ENCODE measurements at places on chromosomes 7 and 10.

DNA sequence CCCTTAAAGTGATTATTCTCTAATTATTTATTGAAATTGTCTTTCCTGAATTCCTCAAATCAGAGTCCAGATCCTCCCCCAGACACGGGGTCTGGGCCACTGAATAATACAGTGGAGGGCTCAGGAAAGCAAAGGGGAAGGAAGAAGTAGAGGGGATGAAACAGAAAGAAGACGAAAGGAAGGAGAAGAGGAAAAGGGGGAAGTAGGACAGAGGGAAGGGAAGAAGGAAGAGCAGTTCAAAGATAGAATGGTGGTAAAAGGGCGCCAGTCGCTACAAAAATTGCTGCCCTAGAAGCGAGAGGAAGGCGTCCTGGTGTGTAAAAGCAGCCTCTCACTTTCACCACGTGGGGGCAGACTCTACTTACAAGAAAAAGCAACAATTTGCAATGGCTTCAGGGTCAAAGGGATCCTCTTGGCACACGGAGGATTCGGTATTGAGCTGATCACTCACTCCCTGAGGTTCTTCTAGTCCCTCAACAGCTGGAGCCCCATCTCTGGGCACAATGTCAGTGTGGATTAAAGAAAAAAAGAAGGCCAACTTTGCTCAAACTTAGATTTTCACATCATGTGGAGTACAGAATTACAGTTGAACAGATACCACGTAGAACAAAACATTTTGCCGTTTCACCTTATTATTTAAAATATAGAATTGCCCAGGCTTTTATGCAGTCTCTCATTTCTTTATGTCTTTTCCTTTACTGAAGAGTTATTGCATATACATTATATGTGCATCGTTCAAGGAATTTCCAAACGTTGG, 31.4 kb upstream of the NPVF start:
- peak; percentile 73 for DNase-seq

DNA sequence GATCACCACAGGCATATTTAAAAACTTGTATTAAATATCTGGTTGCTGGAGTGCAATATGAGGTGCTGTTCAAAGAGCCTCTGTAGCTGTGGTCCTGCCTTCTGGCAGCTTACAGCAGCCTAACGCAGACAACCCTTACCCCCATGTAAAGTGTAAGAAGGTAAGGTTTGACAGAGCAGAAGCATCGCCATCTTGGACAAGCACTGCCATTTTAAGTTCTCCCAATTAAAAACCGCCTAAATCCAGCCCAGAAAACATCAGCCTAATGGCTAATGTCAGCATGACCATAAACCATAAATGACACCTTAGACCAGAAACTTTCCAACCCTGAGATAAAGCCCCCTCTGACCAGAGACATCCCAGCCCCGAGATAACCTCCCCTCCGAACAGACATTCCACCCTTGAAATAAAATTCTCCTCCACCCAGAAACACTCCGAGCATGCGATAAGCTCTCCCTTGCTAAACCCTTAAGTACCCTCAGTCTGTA, 5.3 kb upstream of the OIT3 start:
- DNase-seq: no peak

DNA sequence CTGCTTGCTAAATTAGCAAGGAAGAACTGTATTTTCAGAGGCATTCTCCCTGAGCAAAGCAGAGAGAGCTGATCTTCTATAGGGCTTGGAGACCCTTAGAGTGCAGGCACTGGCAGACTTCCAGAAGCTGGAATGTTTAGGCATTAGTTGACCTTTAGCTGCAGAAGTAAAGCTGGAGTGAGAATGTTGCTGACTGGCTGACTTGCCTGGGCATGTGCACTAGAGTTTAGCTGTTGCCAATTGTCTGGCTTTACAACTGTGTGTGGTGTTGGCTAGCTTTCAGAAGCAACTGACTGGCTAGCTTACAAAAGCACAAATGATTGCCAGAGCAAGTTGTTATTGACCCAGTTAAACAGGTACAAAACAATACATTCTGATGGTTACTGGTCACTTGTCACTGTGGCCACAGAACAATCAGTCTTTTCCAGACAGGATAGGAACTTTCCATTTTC, 25.1 kb downstream of the FAM13C start:
- DNase-seq: no peak

GRCh38 chr7:116551692-116552091, 26.9 kb downstream of the CAV1 start:
- DNase-seq: no peak

DNA sequence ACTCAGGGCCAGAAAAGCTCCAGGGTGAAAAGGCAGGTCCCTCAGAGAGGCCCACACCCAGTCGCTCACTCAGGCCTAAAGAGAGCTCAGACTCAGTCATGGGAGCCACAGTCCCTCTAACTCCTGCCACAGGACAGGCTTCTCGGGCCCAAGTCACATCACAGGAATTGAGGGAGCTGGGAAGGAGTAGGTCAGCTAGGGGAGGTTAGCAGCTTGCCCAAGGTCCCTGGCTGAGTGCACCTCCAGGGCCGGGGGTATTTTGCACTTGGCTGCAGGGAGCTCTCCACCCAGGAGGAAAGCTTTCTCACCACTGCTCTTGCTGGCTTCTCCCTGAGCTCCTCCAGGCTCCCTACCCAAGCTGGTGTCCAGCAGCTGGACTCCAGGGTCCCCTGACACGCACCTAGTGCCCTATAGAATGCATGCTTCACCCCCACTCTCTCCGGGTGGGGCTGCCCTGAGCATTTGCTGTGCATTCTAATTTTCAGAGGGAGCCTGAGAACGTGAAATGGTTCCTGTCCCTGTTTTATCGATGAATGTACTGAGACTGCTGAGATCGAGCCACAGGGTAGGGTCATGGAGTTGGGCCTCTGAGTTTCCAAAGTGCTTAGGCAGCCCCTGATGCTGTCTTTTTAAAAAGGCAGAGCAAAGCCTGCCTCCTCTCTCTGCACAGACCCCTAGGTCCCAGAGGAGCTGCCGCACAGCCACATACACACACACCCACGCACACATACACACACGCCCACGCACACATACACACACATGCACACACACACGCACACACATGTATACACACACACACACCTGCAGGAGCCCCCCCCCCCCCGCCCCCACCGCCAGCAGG, 37.9 kb upstream of the RET start:
- DNase-seq: no peak

GRCh38 chr7:3399858-3400257, 98.8 kb downstream of the SDK1 start:
- DNase-seq: no peak

DNA sequence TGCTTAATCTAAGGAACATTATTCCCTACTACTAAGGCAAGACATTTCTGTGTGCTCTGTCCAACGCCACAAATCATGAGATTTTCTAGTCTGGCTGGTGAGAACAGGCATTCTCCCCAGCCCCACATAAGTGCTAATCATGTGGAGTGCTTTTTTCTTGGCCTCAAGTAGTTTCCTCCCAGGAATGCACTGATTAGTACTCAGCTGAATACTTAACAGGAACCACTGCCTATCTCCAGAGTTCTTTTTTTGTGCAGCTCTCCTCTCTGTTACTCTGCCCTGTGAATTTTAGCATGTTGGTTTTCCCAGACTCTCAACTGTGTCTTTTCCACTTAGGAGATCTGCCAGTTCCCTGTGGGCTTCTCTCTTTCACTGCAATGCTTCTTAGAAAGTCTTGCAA, 1098.5 kb upstream of the LRRTM3 start:
- DNase-seq: no peak

DNA sequence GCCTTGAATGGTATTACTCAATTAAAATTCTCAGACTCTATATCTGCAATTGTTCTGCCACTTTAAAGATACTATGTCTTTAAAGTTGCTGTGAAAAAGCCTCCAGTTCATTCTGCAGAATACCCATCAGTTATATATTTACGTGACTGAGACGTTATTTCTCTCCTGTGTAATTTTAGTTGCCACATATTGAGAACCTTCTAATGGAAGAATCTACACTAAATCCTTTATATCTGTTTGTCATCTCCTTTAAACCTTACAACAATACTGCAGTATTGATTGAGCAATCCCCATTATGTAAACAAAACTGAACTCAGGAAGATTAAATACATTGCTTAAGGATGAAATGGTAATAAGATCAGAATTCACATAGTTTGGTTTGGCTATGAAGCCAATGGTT, 30.0 kb downstream of the GPR141 start:
- DNase-seq: no peak

- no peak for DNase-seq
Observed at GRCh38 chr7:7921830-7922229, 46.8 kb upstream of the GLCCI1 start.

GRCh38 chr10:57692255-57692980, 575.3 kb downstream of the IPMK start:
- DNase-seq: no peak

DNA sequence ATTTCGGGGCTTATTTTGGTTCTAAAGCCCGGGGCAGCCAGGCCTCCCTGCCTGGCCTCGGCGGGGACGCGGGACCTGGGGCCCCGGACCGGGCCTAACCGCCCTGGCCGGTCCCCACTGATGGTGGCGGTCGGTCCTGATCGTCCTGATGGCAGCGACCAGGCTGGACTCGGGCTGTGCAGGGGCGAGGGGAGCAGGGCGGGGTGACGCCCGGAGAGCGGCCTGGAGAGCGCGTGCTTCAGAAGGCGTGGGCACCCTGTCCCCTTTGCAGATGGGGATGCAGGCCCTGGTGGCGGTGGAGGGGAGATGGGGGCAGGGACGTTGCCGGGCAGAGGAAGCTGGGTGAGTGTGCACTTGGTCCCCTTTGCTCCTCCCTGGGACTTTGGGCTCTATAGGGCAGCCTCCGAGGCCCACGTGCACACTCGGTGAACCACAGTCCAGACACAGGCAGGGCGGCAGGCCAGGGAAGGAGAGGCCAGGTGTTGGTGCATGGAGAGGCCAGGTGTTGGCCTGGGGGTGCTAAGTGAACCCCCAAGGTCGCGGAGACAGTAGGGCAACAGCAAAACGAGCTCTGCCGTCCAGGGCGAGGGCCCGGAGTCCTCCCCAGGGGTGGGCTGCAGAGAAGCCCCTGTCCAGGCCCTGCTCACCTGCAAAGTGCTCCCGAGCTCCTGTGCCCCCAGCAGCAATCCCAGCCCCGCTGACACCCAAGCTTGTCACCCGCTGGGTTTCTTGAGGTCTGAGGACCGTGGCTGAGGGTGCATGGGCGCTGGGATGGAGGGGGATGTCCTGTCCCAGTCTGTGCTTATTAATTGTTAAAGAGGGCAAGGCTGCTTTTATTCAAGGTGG, 42.4 kb upstream of the FAM20C start:
- DNase-seq: peak; percentile 12

DNA sequence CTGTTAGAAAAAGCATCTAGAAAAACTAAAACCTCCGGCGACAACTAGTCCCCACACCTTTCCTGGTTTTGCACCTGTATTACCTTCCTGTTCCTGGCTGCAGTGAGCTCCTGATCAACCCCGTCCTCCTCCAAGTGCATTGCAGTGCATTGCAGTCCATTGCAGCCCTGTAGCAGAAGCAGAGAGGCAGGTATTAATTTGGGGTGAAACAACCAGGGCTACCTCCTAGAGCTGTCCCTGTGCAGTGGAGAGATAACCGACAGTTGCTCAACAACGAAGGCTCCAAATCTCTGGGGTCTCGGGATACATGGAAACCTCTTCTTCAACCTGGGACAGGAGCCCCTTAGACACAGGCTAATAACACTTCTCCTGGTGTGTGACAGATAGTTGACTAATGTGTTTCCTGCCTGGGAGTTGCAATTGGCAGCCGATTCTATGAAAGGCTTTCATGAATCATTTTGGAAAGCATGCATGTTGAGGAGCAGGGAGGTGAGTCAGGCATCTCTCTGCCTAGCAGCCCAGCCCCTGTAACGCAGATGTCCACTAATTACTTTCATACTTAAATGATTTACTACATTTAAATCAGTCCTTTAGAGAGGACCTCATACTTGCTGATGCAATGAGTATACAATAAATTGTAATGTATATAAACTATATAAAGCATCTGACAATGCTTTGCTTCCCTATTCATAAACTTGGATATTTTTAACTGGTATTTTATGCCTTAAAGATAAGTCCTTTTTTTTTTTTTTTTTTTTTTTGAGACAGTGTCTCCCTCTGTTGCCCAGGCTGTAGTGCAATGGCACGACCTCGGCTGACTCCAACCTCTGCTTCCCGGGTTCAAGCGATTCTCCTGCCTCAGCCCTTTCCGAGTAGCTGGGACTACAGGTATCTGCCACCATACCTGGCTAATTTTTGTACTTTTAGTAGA, 59.0 kb downstream of the PRR15 start:
- DNase-seq: no peak

GRCh38 chr10:118642228-118642627, 46.8 kb upstream of the PRLHR start:
- DNase-seq: no peak

GRCh38 chr10:78804411-78805032, 264.2 kb upstream of the ZMIZ1 start:
- no peak for DNase-seq

GRCh38 chr7:42096681-42097561, 140.1 kb downstream of the GLI3 start:
- no peak for DNase-seq

- no peak for DNase-seq
Observed at GRCh38 chr7:152872745-152873118, 113.2 kb downstream of the ACTR3B start.

DNA sequence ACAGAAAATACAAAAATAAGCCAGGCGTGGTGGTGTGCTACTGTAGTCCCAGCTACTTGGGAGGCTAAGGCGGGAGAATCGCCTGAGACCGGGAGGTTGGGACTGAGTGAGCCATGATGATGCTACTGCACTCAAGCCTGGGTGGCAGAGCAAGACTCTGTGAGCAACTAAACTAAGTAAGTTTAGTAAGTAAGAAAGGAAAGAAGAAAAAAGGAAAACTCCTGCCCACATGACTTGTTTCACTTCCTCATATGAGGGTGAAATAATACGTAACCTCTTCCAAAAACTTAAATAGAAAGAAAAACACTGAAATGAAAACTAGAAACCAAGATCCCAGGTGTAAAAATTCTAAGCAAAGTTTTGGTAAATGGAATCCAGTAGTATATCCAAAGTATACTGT, 79.6 kb downstream of the LARP4B start:
- DNase-seq: no peak

- DNase-seq: no peak
Observed at GRCh38 chr7:2545746-2546425, 9.4 kb downstream of the BRAT1 start.

GRCh38 chr10:76558586-76558985, 1079.0 kb downstream of the KCNMA1 start:
- DNase-seq: no peak

GRCh38 chr7:100093925-100094486, 5.2 kb downstream of the COPS6 start:
- DNase-seq: no peak

GRCh38 chr7:78490524-78490923, 692.0 kb downstream of the PHTF2 start:
- no peak for DNase-seq

- no peak for DNase-seq
Observed at GRCh38 chr7:101707587-101707986, 78.5 kb upstream of the MYL10 start.

DNA sequence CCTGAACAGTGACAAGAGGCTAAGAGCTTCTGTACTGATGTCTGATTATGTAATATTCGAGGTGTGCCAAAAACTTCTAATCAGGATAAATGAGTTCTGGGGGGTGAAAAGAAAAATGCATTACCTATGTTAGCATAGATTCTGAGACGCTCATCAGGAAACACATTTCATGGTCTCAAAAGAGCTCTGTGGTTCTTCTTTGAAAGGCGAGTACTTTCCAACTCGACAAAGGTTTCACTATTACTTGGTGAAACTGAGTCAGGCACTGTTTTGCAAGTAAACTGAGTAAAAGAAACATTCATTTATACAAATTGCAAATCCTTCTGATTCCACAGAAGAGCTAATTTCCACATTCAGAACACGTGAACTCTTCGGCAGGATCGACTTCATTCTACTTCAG, 523.2 kb downstream of the GATA3 start:
- no peak for DNase-seq

GRCh38 chr10:84424731-84425167, 96.4 kb downstream of the CCSER2 start:
- peak; percentile 6 for DNase-seq
